ENCODE measurements at places on chromosomes 16 and 17.

- DNase-seq: peak; percentile 46
These were observed 1.2 kb downstream of the EPN3 start for GRCh38 chr17:50533720-50534148.

DNA sequence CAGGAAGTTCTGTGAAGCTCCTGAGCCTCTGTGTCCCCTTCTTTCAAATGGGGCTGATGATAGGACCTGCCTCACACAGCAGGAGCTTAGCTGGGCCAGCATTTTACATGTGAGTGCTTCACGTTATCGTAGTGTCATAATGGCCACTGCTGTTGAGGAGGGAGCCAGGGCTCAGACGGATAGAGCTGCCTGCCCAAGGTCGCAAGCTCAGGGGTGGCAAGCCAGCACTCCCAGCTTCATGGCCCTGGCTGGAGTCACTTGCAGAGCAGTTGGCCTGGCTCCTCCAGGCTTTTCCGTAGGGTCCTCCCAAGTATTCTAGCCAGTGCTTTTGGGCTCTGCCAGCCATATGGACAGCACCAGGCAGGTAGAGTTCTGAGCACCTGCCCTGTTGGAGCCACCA is 115.1 kb downstream of the SOCS1 start:
- DNase-seq: no peak

- no peak for DNase-seq
These were observed 302.7 kb upstream of the PMFBP1 start for GRCh38 chr16:72474501-72475123.

- no peak for DNase-seq
These were observed 113.6 kb downstream of the SNX29 start for GRCh38 chr16:12090151-12090530.

DNA sequence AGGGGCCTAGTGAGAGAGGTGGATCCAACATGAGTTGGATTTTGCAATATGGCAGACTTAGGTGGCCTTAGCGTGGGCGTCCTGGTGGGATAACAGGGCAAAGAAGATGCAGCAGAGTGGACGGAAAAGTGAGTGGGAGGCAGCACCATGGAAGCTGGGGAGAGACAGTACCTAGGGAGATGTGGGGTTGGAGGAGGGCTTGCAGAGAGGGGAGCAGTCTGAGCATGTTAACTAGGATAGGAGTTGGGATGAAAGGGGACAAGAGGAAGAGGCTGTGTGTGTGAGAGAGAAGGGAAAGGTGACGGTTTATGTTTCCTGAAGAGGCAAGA is 120.1 kb downstream of the NTN1 start:
- no peak for DNase-seq
